Heart left ventricle (tissue), 16 donors: ENCODE measurements at places on chromosomes 7 and 10. TPM values are rescaled to one million over a fixed set of nuclear protein-coding genes. Genes with fewer than 3 reads are reported as not detected.

GRCh38 chr7:133428876-133429275, 176.0 kb downstream of the EXOC4 start:
- no peak for DNase-seq

DNA sequence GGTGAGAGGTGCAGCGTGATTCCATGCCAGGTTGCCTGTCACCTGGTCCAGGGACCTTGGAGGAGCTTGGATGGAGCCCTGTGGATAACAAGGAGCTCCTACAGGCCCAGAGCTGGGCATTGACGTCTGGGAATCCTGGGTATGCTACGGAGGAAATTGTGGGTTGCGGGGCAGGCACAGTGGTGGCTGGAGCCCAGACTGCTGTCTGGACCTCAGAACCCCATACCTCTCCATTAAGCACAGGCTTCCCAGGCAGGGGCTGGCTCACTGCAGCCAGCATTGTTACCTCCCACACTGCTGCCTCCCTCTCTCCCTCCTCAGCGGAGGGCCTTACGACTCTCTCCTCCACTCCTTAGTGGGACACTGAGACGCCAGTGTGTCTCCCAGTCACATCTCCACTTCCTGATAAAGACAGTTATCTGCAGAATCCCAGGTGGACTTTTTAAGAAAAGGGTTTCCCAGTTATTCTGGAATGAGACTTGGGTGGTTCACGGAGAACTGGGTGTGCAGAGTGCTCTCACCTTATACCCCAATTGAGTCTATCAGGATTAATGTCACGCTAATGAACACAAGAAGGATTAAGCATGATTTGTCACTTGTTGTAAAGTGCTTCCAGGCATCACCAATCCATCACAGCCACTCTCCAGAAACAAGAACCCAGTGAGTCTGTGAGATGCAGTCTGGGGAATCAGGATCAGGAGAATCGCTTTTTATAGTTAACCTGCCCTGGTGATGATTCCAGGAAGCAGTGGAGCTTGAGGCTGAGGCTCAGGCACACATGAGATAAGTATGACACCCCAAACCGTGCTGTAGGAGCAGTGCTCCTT, 309.4 kb downstream of the RPS24 start:
- DNase-seq, result no peak

The OGDH gene
- 688 TPM for total RNA-seq

The C1QL3 gene
- not detected for total RNA-seq
